Smooth muscle cell of the pulmonary artery (primary cell): ENCODE measurements at places on chromosomes 16 and 17. TPM values are rescaled to one million over a fixed set of nuclear protein-coding genes. Genes with fewer than 3 reads are reported as not detected.

SLFN13 gene
- 1.9 and 4.0 TPM in 2 replicates for total RNA-seq

CRYBA1 gene
- not detected in 2 replicates for total RNA-seq

CTRB2 gene
- total RNA-seq, result not detected in 2 replicates

ATAD5 gene
- 0.79 and 1.1 TPM in 2 replicates for total RNA-seq

WFIKKN1 gene
- total RNA-seq, result 0.26 TPM in 2 replicates

ALOX12 gene
- not detected in 2 replicates for total RNA-seq

PTGES3L gene
- total RNA-seq, result 0.07 and 0.23 TPM in 2 replicates

UMOD gene
- total RNA-seq, result not detected in 2 replicates

MRPL12 gene
- 7.2 and 10.0 TPM in 2 replicates for total RNA-seq

ATP2C2 gene
- not detected in 2 replicates for total RNA-seq

ABCA8 gene
- total RNA-seq, result 60.6 and 198 TPM in 2 replicates

FUS gene
- 38.8 and 39.8 TPM in 2 replicates for total RNA-seq

GLTPD2 gene
- not detected in 2 replicates for total RNA-seq

RHBDL3 gene
- 0.26 TPM in 1 of 2 replicates, not detected in the other for total RNA-seq
